ENCODE measurements at places on chromosomes 2 and 18.

GRCh38 chr2:199207011-199207410, 250.7 kb downstream of the SATB2 start:
- no peak for DNase-seq

- peak; percentile 44 for DNase-seq
Measured at GRCh38 chr18:51196811-51197660, 445 bp downstream of the MEX3C start.

- no peak for DNase-seq
Measured at GRCh38 chr18:26566874-26567555, 18.7 kb upstream of the KCTD1 start.

GRCh38 chr2:21067859-21068537, 24.1 kb upstream of the APOB start:
- no peak for DNase-seq

- DNase-seq = no peak
Measured at GRCh38 chr2:126704434-126705160, 48.6 kb downstream of the GYPC start.

DNA sequence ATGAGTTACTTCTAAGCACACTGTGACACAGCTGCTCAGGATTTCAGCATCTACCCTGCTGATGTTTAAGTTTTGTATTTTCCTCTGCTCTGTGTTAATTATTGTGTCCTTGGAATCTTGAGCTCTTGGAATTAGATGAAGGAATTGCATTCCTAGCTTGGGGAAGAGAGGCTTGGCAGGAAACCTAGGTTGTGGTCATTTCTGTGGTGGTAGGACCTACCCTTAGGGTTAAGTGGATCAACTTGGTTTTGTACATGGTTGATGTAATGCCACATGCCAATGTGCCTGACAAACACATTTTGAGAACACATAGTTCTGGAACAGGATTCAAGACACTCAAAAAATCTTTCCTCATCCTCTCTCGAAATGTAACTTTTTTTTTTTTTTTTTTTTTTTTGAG, 264.5 kb upstream of the MEX3C start:
- DNase-seq = no peak

- DNase-seq = no peak
Measured at GRCh38 chr2:11187083-11187619, 31.9 kb downstream of the SLC66A3 start.

GRCh38 chr2:216001216-216002100, 11.9 kb downstream of the MREG start:
- no peak for DNase-seq

- DNase-seq = no peak
Measured at GRCh38 chr18:7871560-7872456, 304.7 kb downstream of the PTPRM start.

- DNase-seq = no peak
Measured at GRCh38 chr2:112708968-112709367, 11.9 kb upstream of the NT5DC4 start.

- no peak for DNase-seq
Measured at GRCh38 chr2:209495855-209496585, 72.2 kb downstream of the MAP2 start.

GRCh38 chr2:219739866-219740440, 112.5 kb downstream of the SLC4A3 start:
- DNase-seq = no peak

- no peak for DNase-seq
Measured at GRCh38 chr2:140063356-140063755, 1283.2 kb upstream of the NXPH2 start.

- DNase-seq = no peak
Measured at GRCh38 chr2:237535385-237536082, 30.8 kb upstream of the PRLH start.

- DNase-seq = no peak
Measured at GRCh38 chr2:60152226-60152833, 401.1 kb downstream of the BCL11A start.

GRCh38 chr2:40434731-40435271, 17.1 kb downstream of the SLC8A1 start:
- no peak for DNase-seq

DNA sequence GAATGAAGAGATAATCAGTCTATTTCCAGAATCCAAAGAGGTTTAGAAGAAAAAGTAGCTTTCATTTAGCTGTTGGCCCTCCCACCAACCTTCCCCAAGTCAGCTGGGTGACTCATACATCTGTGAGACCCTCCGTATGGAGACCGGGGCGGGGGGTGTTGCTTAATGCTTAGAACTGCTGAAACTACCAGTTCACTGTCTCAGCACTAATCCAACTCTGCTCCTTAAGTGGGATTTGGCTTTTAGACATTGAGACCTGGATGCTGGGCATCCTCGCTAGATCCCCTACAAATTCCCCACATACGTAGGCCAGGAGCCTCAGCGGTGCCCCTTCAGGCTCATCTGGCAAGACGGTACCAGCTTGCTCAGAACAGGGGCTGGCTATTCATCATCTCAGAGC, at the start of gene SAG:
Gene SAG, plus strand, starts transcription at position 252 of the 400 bp plus-strand sequence. CDS start 1,374 bp downstream, outside the sequence.
- no peak for DNase-seq

DNA sequence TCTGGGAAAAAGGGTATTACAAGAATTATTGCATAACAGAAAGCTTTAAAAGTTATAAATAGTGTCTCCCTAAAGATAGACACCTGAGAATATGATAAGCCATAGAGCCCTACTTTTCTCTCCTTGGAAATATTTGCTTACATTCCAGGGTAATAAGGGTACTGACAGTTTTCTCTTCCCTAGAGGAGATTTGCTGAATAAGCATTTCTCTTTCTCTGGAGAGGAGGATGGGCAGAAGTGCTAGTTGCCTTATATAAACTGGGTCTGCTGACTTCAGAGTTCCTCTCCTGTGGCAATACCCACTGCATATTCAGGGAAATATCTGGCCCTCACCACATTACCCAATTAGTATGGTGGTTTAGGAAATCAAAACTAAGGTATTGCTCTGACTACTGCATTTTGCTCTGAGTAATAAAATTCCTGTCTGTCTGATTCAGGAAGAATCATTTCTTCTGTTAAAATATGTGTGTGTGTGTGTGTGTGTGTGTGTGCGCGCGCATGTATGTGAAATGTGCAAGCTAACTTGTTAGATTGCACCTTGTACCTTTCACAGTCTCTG, 1391.3 kb downstream of the DSC3 start:
- no peak for DNase-seq

- DNase-seq = peak; percentile 85
Measured at GRCh38 chr18:74498712-74499627, 2.8 kb downstream of the CNDP2 start.

DNA sequence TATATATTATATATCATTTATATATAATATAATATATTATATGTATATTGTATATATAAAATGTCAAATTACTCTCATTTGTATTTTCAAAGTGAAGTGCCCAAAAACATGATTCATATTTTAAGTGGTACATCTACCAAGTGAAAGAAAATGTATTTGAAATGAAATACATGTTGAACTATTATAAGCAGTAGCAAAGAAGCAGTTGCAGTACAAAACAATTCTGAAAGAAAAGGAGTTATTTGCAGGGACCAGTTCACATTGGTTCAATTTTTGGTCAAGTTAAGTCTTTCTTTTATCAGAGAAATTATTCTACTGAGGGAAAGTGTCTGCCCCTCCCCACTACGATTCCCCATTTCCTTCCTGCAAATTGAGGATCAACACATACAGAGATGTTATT, 51.9 kb downstream of the APLF start:
- no peak for DNase-seq

DNA sequence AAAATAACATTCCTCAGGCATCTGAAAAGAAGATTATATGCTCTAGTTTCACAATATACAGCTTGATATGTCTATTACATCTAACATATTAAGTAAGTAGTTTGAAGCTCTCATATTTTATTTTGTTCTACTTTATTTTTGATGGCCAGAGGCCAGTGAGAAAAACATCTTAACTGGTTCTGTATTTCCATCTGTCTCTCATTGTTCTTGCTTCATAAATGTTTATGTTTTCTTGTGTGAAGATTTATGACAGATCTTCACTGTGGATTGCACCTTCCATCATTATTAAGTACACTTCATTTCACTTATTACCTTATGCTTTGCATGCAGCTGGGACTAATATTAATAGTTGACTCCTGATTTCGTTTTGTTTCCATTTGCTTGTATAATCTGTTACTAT, 511.2 kb downstream of the TSN start:
- DNase-seq = no peak

DNA sequence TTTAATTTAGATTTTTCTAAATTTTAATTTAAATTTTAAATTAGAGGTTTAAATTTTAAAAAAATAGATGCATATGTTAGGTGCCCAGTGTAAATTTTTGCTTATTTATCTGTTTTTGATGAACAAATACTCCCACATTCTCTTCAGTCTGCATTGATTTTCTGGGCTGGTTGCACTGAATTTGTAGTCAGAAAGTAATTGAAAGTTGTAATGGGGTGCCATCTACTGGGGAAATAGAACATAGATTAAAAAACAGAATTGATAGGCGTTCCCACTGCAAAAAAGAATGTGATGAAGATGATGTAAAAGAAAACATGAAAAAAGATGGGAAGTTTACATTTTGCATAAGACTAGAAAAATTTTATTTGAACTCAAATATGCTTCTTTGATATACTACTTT, 51.7 kb upstream of the CCDC85A start:
- DNase-seq = no peak

GRCh38 chr2:67277450-67277849, 119.7 kb upstream of the ETAA1 start:
- no peak for DNase-seq

DNA sequence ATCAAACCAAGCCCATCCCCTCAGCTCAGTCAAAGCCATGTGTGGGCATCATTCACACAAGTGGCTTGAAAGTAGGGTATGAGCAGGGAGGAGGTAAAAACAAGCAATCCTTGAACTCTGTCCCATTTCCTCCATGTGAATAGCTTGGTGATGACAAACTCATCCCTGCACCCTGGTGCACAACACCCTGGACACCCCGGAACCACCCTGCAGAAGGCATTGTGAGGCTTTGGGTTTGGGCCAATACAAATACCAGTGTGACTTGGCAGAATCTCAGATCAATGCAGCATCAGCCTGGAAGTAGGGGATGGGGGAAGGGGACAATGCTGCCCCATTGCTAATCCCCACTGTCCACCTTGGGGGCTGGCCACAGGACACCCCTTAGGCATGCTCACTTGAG, 28.6 kb downstream of the TGFA start:
- no peak for DNase-seq

- no peak for DNase-seq
Measured at GRCh38 chr18:48803951-48804855, 146.6 kb downstream of the SMAD7 start.

GRCh38 chr2:236056141-236056540, 112.0 kb downstream of the GBX2 start:
- no peak for DNase-seq

GRCh38 chr2:227402959-227403358, 15.2 kb upstream of the SCYGR1 start:
- no peak for DNase-seq

GRCh38 chr2:32783933-32784332, 156.1 kb downstream of the TTC27 start:
- DNase-seq = no peak

GRCh38 chr2:181772777-181773176, 92.5 kb upstream of the NEUROD1 start:
- no peak for DNase-seq

DNA sequence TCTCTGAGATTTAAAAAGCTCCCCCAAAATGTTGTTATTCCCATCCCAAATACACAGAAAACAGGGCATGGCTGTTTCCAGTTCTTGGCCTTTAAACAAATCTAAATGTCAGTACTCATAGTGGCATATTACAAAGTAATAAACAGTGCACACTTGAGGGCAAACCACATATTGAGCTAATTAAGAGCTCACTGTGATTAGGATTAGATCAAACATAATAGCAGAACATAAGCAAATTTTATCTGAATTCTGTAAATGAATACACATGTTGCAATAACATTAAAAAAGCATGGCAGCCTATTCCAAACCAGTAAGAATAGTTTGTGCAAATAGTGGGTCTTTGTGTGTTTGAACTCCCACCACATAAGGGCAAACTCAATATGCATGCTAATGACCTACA, 66.7 kb downstream of the FAM228A start:
- DNase-seq = no peak

GRCh38 chr18:8610459-8610851, 1.2 kb downstream of the RAB12 start:
- no peak for DNase-seq

- peak; percentile 35 for DNase-seq
Measured at GRCh38 chr2:237603718-237604362, 13.3 kb upstream of the RAB17 start.

- DNase-seq = no peak
Measured at GRCh38 chr18:73503326-73503725, 635.5 kb upstream of the NETO1 start.

GRCh38 chr2:171479154-171479814, 43.0 kb upstream of the CYBRD1 start:
- no peak for DNase-seq

DNA sequence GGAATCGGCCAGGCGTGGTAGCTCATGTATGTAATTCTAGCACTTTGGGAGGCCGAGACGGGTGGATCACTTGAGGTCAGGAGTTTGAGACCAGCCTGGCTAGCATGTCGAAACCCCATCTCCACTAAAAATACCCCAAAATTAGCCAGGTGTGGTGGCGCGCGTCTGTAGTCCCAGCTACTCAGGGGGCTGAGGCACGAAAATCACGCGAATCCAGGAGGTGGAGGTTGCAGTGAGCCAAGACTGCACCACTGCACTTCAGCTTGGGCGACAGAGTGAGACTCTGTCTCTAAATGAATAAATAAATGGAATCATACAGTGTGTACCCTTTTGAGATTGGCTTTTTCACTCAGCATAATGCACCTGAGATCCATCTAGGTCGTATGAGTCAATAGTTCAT, 19.4 kb upstream of the TTC39C start:
- no peak for DNase-seq

DNA sequence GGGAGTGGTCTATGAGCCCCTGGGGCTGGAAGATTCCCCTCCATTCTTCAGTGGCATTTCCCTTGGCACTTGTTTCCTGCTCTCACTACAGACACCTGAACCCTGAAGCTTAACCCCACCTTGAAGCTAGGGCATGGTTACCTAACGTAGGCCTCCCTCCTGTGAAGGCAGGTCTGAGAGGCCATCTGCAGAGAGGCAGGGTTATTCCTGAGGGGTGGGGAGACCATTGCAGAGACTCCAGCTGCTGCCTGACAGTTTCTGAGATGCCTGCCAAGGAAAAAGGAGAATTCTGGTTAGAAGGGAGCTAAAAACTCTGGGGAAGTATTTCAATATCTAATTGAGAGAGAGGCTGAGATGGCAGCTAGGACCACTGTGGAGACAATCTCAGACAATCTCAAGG, 119.3 kb upstream of the NDUFV2 start:
- DNase-seq = no peak

- no peak for DNase-seq
Measured at GRCh38 chr2:97011977-97012569, 25.7 kb upstream of the FAM178B start.

DNA sequence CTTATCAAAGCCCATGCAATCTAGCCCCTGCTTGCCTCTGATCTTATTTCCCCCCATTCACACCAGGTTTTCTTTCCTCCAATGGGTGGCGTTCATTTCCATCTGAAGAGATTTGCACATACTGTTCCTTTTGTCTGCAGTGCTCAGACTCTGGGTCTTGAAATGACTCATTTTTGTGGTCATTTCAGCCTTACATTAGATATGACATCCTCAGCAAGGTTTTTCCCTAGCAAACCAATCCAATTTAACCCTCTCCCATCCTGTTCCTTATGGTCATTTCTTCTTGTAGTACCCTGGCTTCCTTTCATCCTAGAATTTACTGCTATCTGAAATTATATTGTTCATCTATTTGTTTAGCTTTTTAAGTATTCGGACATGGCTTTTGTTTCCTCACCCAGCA, 42.5 kb upstream of the SCN1A start:
- DNase-seq = no peak

- DNase-seq = no peak
Measured at GRCh38 chr2:140567734-140568133, 1563.1 kb downstream of the LRP1B start.

Measured in stimulated activated naive CD4-positive, alpha-beta T cell treated with Interleukin-2 at 50 U/mL for 16 hours (primary cell).